ENCODE measurements at places on chromosomes 2 and 18. TPM values are rescaled to one million over a fixed set of nuclear protein-coding genes. Genes with fewer than 3 reads are reported as not detected.

SPHKAP gene
- polyA plus RNA-seq = 18.8 TPM

ALPG gene
- not detected for polyA plus RNA-seq

DNA sequence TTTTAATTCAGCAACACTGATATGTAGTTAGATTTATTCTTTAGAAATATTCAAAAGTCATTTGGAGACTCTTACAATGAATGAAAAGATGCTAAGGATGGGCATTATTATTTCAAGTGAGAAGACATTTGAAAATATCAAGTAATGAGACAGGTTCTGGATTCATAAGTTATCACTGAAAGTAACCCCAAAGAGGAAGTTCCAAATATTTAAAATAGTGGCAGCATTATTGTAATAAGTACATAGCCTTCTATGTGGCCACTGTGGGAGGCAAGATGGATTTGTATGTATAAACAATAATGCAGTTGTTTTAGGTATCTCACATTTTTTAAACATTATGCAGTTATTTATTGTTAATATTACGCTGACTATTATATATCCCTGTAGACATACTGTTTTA lies 29.7 kb downstream of the ZC3H6 start:
- no peak for DNase-seq

DNA sequence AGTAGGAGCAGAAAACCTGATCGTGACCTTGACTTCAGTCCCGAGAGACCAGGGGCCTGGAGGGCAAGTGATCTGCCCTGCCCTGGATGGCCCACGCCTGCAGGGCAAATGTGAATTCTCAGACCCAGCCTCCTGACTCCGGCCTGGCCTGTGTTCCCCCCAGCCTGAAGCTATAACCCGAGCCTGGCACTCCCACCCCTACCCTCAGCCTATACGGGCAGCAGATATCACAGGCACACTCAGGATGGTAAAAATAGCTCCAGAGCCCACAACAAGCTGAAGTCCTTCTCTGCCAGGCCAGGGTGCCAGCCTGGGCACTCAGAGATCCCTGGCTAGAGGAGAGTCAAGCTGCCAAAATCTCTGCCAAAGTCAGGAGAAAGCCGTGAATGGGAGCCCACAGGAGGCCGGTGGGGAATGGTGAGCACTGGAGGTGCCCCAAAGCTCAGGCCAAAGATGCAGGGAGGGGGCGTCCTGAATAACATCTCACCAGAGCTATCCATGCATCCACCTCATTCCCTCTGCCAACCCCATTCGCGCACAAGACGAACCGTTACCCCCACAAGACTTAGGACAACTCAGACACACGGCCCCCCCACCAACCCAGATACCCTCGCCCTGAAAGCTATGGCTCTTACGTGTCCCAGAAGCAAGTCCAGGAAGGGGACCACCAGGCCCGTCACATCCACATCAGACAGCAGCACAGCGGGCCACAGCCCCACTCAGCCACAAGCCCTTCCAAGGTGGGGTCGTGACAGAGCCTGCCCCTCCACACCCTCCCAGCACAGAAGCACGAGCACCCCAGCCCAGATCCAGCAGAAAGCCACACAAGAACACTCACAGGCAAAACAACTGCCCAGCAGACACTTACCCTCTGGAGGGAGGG lies 144.9 kb downstream of the TNS1 start:
- DNase-seq = peak; percentile 62

- peak; percentile 20 for DNase-seq
Observed at GRCh38 chr2:8039732-8040131, 642.1 kb upstream of the ID2 start.

All from muscle of leg (tissue), 16 donors.